Activated T-helper 2 cell treated with anti-CD3 and anti-CD28 coated beads, Interferon-gamma antibody, Interleukin-2, Interleukin-4, amounts not matched to agents 10 μg/mL and 5 μg/mL and 100 μg/mL, durations not matched to agents 14 hours and 24 hours and 36 hours (primary cell): ENCODE measurements at places on chromosomes 3 and 15.

GRCh38 chr3:171175741-171176234 lies 149.3 kb upstream of the SLC2A2 start:
- no peak for DNase-seq

DNA sequence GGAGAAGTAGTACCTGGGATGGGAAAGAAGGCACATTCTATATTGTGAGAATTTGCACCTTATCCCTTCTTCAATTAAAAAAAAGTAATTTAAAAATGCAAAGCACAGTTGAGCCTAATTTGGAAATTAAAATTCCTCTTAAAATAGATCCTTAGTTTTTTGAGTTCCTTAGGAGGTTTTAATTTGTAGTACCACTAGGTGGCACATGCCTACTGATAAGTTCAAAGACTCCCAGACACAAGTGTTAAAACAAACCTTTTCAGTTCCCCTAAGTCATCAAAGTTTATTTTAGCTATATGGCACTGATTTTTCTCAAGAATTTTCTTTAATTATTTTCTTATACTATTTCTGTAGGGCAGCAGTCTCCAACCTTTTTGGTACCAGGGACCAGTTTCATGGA lies 127.6 kb upstream of the AZI2 start:
- no peak for DNase-seq

DNA sequence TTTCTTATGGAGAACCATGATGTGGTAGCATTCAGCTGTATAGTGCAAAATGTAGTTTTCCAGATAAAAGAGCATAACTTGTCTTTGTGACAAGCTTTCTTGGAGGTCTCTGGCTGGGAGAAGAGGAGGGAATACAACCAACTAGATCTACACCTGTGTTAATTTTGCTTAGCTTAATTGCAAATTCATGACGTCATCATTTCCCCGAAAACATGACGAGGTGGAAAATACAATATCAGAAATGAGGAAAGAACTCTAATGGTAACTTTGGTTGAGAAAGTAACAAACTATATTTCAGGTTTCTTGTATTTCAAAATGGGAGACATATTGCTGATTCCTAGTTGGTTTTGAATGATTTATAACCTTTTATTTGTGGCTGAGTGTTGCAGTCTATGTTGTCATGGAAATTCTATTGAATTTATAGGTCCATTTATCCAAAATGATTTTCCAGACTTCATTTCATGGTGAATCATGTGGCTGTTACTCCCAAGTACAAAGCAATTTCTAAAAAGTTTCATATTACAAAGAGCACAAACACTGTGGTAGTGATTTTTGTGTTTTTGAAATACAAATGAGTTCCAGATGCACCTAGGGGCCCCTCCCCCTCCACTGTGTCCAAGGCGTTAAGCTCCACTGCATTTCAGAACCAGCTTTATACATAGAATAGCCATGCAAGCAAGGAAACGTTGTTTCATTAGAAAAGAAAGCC lies 307.2 kb downstream of the FEZF2 start:
- DNase-seq: no peak

DNA sequence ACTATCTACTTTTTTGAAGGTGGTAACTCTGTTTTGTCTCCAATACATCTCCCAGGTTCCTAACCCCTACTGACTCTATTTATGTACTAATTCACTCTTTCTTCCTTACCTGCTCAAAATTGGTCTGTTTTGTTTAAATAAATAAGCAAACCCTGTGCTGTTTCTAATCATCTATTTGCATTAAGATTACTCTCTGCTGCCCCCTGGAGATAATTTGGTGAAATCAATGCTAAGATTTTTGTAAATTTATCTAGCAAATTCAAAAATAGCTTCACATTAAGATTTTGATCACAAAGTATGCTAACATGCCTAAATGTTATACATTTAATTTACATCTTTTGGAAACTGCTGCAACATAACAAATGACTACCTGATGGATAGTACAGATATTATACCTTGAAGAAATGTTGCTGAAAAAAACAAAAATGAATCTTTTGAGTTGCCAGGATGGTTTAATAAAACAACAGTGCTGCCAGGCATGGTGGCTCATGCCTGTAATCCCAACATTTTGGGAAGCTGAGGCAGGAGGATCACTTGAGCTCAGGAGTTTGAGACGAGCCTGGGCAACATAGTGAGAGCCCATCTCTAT lies 4.4 kb upstream of the CD200R1 start:
- DNase-seq: no peak

GRCh38 chr3:33063651-33064051 lies 33.3 kb downstream of the GLB1 start:
- peak; percentile 60 for DNase-seq

DNA sequence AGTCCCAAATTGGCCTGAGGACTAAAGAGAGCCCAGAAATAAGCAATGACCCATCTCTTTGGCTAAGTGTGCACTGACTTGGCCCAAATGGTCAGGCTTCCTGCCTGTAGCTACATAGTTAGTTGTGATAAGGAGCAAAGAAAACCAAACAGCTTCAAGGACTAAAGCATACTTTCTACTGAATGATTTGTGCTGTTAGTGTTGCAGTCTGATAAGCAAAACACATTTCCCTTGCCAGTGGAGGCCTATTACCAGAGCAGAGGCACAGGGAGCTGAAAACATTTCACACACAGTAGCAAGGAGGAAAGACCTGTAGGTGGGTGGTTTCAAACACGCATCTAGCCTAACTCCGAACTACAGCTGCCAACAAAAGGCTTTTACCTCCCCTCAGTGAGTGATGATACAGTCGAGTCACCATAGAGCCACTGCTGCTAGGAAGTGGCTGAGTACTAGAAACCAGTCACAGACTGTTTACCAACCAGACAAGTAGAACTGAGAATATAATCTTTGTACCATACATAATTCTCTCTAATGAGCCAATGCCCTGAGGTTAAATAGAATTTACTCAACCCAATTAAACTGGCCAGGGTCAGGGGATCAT lies 222.3 kb upstream of the THBS1 start:
- DNase-seq: no peak

DNA sequence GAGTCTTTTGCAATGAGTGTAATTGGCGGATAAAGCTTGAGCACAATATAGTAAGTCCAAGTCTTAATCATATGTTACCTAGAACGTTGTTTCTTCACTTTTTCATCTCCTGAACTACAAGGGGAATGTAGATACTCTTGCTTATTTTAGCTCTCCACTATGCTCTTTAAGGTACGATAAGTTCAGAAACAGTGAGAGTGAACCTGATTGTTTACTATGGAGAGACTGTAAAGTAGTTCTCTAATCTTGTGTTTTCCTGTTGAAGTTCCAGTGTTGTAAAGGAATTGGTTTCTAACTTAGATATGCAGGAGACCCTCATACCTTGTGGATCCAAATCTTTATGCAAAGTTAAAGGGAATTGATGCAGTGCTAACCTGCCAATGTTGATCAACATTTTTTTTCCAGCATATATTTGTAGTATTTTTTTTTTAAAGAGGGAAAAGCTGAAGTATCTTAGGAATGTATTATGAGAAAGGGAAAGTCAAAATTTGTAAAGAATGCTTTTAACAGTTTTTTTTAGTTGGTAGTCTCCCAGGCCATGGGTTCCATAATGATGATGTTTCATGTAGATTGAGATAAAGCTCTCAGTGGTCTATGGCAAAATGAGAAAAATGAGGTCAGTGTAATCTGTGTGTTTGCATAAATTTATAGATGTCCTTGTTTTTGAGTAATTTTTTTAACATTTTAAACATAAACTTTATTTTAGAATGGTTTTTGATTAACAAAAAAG lies 14.9 kb downstream of the ATP11B start:
- DNase-seq: no peak

GRCh38 chr3:53618936-53619335 lies 124.5 kb downstream of the CACNA1D start:
- no peak for DNase-seq

DNA sequence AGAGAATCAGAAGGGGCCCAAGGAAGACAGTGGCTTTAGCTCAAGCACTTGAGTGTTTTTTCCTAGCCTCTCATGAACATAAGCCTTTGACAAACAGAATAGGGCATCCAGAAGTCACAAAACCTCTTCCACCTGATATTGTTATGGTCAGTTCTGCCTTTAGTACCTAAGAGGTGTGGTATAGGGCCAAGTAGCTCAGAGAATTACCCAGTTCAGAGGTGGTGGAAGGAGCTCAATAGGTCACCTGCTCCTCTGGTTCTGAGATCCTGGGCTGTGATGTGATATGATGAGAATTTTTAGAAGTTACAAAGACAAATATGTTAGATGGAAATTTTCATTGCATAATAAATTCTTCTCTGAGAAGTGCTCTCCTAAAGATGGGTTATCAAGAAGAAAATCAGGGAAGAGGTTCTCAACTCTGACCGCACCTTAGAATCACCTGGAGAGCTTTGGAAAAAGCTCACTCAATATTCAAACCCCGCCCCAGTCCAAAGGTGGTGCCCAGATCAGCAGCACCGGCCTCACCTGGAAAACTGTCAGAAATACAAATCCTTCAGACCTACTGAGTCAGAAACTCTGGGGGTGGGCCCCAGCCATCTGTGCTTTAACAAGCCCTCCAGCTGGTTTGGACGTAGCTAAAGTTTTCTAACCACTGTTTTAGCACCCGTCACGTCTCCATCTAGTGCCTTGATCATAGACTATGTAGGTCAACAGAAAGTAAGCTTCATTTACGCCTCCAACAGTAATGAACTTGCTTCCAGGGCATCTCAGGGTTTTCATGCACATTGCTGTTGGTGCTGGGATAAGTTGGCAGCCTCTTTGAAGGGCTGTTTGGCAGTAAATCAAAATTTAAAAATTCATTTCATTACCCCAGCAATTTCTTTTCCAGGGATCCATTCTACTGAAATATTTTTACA lies 101.3 kb downstream of the MYH15 start:
- DNase-seq: no peak

DNA sequence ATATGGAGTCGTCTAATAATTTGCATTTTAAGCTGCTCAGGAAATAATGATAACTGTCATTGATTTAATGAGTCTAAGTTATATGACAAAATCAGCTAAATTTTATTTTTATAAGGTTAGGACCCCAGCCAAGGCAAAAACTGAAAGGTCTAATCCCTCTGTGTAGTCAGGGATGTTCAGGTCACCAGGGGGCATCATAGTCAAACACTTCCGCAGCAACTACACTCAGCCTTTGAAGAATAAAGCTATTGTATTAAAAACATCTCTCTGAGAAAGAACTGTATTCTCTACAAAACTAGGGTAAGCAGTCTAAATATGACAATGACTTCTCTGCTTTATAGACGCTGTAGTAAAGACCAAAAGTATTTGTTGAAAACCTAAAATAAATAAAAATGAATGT lies 15.0 kb downstream of the INTS14 start:
- DNase-seq: no peak
